ENCODE measurements at places on chromosomes 2 and 18. TPM values are rescaled to one million over a fixed set of nuclear protein-coding genes. Genes with fewer than 3 reads are reported as not detected.

The CD8B2 gene
- not detected for polyA plus RNA-seq

The BOK gene
- 3.5 TPM for polyA plus RNA-seq

The MRPL44 gene
- polyA plus RNA-seq, result 34.9 TPM

The GAREM2 gene
- polyA plus RNA-seq, result 1.9 TPM

The ESPNL gene
- 0.79 TPM for polyA plus RNA-seq

The SATB2 gene
- polyA plus RNA-seq, result 0.75 TPM

The SERPINB7 gene
- not detected for polyA plus RNA-seq

The POTEJ gene
- 0.02 TPM for polyA plus RNA-seq

The FNDC4 gene
- polyA plus RNA-seq, result 10.7 TPM

The SP100 gene
- 64.5 TPM for polyA plus RNA-seq

The C2orf80 gene
- polyA plus RNA-seq, result not detected

The AOX1 gene
- 7.2 TPM for polyA plus RNA-seq

The SOS1 gene
- 6.7 TPM for polyA plus RNA-seq

The REG1A gene
- 1.7 TPM for polyA plus RNA-seq

The VWA3B gene
- 0.23 TPM for polyA plus RNA-seq

The IL1R1 gene
- 32.2 TPM for polyA plus RNA-seq

The STAT1 gene
- polyA plus RNA-seq, result 19.4 TPM

The CABYR gene
- 0.25 TPM for polyA plus RNA-seq

The SH3RF3 gene
- 5.7 TPM for polyA plus RNA-seq

The FRZB gene
- polyA plus RNA-seq, result 2.8 TPM

The TMEM200C gene
- polyA plus RNA-seq, result 1.1 TPM

The KCNJ3 gene
- 32.5 TPM for polyA plus RNA-seq

The OR6B2 gene
- polyA plus RNA-seq, result not detected

The SFTPB gene
- polyA plus RNA-seq, result not detected

The MEP1B gene
- polyA plus RNA-seq, result not detected

The AQP12B gene
- polyA plus RNA-seq, result not detected

The EGR4 gene
- 0.48 TPM for polyA plus RNA-seq

The RGPD3 gene
- polyA plus RNA-seq, result 0.11 TPM

The LRP1B gene
- polyA plus RNA-seq, result 0.23 TPM

The DCDC2C gene
- polyA plus RNA-seq, result not detected

The PTH2R gene
- not detected for polyA plus RNA-seq

The STPG4 gene
- polyA plus RNA-seq, result not detected

The GLI2 gene
- polyA plus RNA-seq, result 0.86 TPM

The TNFRSF11A gene
- 0.43 TPM for polyA plus RNA-seq

The ZDBF2 gene
- 1.9 TPM for polyA plus RNA-seq

The GPR148 gene
- polyA plus RNA-seq, result not detected

The TTC21B gene
- polyA plus RNA-seq, result 6.5 TPM

The RAB6D gene
- 0.02 TPM for polyA plus RNA-seq

The CYP27C1 gene
- polyA plus RNA-seq, result 0.20 TPM

The STEAP3 gene
- 4.8 TPM for polyA plus RNA-seq

The BOD1L2 gene
- polyA plus RNA-seq, result not detected

The MC4R gene
- polyA plus RNA-seq, result not detected

The SH3BP4 gene
- polyA plus RNA-seq, result 12.3 TPM

The ALPG gene
- not detected for polyA plus RNA-seq

The CNDP1 gene
- 0.05 TPM for polyA plus RNA-seq

The CCT7 gene
- polyA plus RNA-seq, result 210 TPM

The VWC2L gene
- not detected for polyA plus RNA-seq

The SEPTIN10 gene
- polyA plus RNA-seq, result 27.9 TPM

The UGT1A4 gene
- 0.07 TPM for polyA plus RNA-seq

The SCYGR4 gene
- not detected for polyA plus RNA-seq

The ADAM23 gene
- polyA plus RNA-seq, result 17.0 TPM

The STK11IP gene
- polyA plus RNA-seq, result 13.4 TPM

The MOGAT1 gene
- 0.16 TPM for polyA plus RNA-seq

The ZFAND2B gene
- polyA plus RNA-seq, result 23.9 TPM

The GREB1 gene
- 4.6 TPM for polyA plus RNA-seq

The RNF125 gene
- 2.7 TPM for polyA plus RNA-seq

The SERPINB13 gene
- not detected for polyA plus RNA-seq

Measured in right cardiac atrium (tissue), 5 donors.